Activated gamma-delta T cell (primary cell): ENCODE measurements at places on chromosomes 7 and 10.

DNA sequence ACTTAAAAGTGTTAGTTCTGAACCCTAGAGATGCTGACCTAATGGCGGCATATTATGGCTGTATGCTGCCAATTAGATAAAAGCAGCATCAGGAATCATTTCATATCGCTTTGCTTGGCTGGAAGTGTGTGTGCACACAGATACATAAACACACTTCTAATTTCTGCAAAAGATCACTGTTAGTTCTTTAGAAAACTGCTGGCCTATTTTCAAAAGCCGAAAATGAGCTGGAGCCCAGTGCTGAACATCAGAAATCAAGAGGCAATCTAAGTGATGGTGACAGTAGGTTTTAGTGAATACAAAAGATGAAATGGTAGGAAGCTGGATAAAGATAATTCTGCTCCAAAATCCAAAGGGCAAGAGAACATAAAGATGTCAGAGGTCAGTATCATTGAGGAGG is 745.8 kb upstream of the LRRTM3 start:
- DNase-seq, result no peak

- DNase-seq, result no peak
Observed at GRCh38 chr7:152872061-152872744, 112.7 kb downstream of the ACTR3B start.

- peak; percentile 14 for DNase-seq
Observed at GRCh38 chr10:110643653-110644597, at the start of gene RBM20. Gene RBM20 (plus strand): TSS chr10:110644336. CDS start chr10:110644455, 119 bp downstream.

DNA sequence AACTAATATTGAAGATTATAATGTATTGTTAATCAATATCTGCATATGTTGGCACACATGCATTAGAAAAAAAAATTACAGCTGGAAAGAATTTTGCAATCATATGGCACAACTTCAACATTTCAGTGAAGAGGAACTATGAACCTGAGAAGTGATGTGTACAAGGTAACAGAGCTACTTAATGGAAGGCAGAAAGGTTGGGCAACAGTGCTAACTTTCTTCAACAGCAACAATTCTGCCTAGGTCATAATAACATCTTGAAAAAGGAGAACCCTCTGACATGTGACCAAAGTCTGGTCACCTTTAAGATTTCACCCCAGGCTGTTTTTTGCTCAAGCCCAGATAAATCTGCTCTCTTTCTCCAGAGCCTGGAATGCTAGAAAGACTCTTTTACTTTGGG is 47.9 kb upstream of the SKAP2 start:
- no peak for DNase-seq

- no peak for DNase-seq
Observed at GRCh38 chr7:7395785-7396184, 139.9 kb downstream of the COL28A1 start.

DNA sequence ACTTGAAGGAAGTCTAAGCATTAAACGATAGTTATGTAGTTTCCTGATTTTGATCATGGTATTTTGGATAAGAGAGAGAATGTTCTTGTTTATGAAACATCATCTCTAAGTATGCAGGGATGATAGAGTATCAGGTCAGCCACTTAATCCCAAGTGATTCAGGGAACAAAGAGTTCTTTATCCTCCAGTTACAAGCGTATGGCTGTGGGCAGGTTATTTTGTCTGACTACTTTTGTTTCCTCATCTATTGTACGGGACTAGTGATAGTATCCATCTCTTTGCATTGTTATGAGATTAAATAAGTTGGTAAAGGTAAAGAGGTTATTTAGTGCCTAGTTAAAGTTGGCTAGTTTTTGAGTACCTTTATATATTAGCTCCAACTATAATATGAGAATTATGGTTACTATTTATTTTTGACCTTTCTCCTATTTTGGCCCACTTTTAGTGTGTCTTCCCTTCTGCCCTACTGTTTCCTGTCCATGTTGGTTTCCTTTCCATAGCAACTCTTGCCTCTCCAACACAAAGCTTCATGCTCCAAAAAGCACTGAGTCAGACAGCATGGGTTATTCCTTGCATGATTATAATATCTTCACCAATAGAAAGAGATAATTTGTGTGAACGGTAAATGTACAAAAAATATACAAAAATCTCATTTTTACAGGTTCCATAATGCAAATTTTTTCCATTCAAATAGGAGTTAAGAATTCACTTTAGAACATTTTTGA is 65.4 kb downstream of the SP8 start:
- DNase-seq, result no peak

DNA sequence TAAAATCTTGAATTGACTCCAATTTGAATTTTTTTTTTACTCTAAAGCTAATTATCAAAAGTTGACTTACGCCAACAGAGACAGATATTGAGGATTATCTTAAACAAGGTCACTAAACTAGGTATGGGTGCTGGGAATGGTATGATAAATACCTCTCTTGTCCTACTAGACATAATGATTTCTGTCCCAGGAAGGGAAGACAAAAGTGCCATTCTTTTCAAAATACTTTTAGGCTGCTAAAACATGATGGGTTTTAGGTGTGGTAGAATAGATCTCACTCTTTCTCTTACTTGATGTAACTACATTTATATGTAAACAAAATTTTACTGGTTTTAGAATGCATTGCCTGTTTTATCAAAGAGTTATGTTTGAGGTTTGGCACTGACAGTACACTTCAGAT is 15.1 kb downstream of the TMEM60 start:
- DNase-seq, result no peak

DNA sequence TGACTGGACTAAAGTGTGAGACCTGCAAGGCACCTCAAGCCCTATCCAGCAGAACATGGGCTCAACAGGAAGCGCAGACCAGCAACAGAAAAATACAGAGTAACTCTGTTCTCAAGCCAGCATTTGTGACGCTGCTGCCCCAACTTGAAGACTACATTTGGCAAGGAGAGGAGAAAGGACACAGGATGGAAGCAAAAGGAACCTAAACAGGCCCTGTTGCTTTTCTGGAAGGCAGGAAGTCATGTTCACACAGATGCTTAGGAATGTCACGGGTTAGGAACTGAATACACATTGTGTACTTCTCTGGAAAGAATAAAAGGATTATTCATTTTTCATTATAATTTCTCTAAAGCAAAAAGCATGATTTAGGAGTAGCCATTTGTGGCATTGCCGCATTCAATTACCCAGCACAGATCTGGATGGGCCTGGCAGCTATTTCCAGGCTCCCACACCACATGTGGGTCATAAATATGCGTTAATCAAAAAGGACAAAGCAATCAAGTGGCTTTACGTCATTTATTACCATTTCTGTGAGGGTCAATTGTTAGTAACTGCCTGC is 19.8 kb upstream of the TOMM7 start:
- no peak for DNase-seq

DNA sequence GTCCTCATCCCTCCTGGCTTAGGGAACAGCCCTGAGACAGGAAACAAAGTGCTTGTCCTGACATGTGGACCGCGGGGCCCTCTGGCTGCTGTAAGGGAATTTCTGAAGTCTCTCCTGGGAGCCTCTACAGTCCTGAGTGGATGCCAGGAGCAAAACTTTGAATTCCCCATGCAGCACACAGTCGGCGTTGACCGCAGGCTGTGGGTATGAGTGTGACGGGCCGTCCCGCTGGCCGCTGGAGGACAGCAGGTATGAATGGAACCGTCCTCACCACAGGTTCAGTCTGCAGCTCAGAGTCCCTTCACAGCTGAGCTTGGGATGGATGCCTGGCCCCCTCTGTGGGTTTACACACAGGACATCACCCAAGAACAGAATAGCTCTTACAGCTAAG is 94.9 kb downstream of the GPR26 start:
- no peak for DNase-seq

GRCh38 chr10:103184615-103185014 is 8.5 kb downstream of the NT5C2 start:
- no peak for DNase-seq

GRCh38 chr7:27992755-27993493 is 187.7 kb downstream of the JAZF1 start:
- no peak for DNase-seq

GRCh38 chr7:70229242-70229641 is 631.0 kb downstream of the AUTS2 start:
- DNase-seq, result no peak

DNA sequence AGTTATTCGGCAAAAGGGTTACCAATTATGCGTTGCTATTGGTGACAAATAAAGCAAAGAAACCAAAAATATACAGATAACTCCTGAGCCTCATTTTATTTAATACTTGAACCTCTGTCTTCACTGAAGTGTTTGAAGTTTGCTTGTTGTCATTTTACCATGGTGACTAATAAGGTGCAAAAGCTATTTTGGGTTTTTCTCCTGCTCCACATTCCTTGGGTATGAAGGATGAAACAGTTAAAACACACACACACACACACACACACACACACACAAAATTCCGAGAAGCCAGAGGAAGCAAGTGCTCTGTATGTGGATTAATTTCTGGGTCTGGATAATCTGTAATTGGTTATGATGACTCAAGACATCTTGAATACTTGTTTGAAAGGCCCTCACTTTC is 246.5 kb downstream of the COBL start:
- no peak for DNase-seq

DNA sequence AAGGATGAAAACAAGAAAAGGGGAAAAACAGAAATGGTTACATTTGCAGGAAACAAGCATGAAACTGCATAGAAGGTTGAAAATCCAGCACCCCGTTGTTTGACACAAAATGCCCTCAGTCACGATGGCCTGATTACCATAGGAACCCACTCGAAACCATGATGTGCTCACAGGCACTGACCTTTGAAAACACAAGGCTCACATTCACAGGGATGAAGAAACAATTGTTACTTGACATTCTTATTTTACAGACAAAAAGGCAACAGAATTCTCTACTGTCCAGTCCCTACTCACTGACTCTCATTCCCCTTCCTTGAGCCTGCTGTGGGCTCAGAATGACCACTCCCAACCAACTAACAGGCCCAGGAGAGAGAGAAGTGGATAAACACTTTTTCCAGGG is 131.4 kb upstream of the PDLIM1 start:
- no peak for DNase-seq

DNA sequence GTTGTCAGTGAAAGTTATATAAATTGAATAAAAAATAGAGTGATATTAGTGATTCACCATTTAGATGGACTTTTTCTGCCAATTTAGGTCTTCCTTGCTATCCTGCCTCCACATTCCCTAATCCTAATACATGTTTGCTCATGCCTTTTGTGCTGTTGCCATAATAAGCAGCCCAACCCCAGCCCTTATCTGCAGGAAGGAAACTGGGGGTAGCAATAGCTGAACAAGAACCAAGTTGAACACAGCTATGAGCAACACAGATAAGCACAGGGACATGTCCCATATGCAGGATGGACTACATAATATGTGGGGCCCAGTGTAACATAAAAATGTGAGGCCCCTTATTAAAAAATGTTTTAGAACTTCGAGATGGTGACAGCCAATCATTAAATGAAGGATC is 91.2 kb upstream of the AHR start:
- DNase-seq, result no peak
